ENCODE measurements at places on chromosomes 2 and 18.

GRCh38 chr2:154698296-154698720, at the start of gene KCNJ3:
Gene KCNJ3, plus strand, starts transcription at chr2:154698695. Its CDS starts 81 bp downstream, at chr2:154698776.
- DNase-seq: no peak

- no peak for DNase-seq
Measured at GRCh38 chr2:42754021-42754775, 9.7 kb downstream of the OXER1 start.

- DNase-seq: no peak
Measured at GRCh38 chr2:209472112-209472832, 48.4 kb downstream of the MAP2 start.

DNA sequence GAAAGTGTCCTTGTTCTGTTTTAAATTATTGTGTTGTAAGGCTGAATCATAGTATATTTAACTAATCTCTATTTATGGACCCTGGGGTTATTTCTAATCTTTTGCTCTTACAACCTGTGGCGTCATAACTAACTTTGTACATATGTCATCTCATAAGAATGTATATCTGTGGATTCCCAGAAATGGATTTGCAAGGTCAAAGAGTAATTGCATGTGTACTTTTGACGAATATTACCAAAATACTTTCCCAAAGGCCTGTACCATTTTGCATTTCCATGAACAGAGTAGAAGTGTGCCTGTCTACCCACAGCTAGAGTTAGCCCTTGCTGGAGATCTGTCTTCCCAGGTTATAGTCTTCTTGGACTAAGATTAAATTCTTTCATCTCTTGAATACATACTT, 42.8 kb downstream of the SEMA4F start:
- DNase-seq: no peak

DNA sequence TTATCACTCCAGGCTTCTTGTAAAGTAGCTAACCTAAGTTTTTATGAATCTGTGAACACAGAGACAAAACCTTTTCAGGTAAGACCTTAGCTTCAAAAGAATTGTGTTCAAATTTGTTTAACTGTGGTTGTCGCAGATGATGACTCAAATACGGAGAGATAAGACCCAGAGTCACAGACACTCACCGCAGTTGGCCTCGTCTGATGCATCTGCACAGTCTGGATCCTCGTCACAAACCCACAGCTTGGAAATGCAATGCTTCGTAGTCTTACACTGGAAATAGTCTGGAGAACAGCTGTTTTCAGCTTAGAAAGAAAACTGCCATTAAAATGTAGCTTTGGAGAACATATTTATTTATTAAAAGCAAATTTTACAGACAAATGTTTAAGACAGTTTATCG, 1662.1 kb upstream of the NXPH2 start:
- DNase-seq: no peak

Measured in stimulated activated CD4-positive, alpha-beta T cell treated with anti-CD3 and anti-CD28 coated beads, Interleukin-1b, Interleukin-23, amount 100 ng/mL, for 4 hours (primary cell).